ENCODE measurements at places on chromosomes 5 and 9.

DNA sequence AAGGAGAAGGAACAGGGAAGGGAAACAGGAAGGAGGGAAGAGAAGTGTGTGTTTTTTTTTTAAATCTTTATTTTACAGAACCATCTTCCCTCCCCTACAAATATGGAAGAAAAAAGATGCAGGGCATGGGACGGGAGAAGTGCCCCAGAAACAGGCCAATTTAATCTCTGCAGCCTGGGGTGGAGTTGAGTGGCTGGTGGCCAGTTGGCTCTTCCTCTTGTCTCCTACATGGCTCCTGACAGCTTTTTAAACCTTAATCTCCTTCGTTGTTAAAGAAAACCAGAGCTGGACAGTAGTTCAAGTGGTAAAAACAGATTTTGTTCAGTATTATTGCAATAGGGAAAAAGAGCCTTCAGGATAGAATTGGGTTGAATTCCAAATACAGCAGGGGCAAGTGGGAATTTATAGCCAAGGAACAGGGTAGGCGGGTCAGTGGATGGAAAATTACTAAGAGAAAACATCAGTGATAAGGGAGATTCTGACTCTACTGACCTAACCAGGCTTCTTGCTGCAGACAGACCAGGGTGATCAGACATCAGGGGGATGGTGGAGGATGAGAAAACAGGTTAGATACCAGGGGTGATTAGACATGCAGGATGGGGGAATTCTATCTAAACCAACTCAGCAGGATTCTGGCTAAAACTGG, 125.1 kb upstream of the CLINT1 start:
- DNase-seq, result no peak

DNA sequence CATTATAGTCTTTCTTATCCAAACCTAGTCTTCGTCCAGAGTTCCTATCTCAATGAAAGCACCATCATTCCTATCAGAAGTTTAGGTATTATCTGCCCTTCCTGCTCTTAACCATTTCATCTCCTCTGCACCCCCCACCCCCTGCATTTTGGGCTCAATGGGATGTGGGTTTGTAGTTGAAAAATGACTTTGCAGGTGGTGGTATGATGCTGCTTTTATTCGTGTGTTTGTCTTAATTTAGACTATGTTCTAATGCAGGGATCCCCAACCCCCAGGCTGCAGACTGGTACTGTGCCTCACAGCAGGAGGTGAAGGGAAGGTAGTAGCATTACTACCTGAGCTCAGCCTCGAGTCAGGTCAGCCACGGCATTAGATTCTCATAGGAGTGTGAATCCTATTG, 49.4 kb upstream of the ZNF608 start:
- DNase-seq, result no peak

DNA sequence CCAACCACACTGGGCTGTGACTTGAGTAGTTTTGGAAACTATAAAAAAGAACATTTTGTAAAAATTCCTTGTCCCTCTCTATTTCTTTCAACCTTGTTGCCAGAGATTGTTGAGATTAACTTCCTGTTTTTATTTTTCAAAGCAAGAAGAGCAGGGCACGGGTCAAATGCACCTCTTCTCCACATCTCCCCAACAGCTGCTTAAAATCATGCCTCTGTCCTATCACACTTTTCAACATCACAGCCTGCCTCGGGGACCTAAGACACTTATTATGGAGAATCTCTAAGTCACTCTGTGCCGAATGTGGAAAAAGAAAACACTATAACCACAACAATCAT, 280.3 kb upstream of the TNC start:
- no peak for DNase-seq

GRCh38 chr5:131382407-131383395, 118.8 kb downstream of the CDC42SE2 start:
- peak; percentile 82 for DNase-seq

Measured in SK-MEL-5 (cell line).